ENCODE measurements at places on chromosomes 5 and 9.

DNA sequence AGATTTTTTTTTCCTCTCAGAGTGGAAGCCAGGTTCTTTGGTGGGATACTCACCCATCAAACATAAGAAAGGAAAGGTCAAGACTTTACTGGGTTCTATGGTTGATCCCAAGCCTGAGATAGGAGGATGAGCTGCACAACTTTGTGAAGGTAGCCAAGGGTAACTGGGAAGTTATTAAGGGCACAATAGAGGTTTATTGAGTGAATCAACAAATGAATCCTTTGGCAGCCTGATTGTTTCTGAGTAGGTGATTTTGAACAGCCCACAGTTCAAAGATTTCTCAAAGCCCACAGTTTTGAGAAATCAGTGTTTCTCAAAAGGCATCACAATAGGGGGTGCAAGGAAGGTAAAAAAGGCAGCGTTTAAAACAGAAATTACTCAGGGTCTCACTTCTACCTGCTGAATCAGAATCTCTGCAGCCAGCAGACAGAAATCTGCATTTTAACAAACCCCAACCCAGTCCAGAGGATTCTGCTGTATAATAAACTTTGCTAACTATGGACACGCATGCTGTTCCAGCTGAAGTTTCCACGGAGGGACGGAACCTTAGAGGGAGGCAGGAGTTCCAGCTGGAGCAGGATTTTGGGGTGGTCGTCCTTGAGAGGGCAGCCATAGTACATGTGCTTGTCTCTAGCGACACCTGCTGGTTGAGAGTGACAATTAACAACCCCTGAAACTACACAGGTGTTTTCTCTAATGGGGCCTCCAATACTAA lies 32.7 kb upstream of the FSD1L start:
- DNase-seq: peak; percentile 22

GRCh38 chr5:126101901-126102300 lies 321.3 kb upstream of the GRAMD2B start:
- DNase-seq: no peak

- no peak for DNase-seq
These were observed 12.2 kb upstream of the SMIM32 start for GRCh38 chr5:136205061-136205702.

DNA sequence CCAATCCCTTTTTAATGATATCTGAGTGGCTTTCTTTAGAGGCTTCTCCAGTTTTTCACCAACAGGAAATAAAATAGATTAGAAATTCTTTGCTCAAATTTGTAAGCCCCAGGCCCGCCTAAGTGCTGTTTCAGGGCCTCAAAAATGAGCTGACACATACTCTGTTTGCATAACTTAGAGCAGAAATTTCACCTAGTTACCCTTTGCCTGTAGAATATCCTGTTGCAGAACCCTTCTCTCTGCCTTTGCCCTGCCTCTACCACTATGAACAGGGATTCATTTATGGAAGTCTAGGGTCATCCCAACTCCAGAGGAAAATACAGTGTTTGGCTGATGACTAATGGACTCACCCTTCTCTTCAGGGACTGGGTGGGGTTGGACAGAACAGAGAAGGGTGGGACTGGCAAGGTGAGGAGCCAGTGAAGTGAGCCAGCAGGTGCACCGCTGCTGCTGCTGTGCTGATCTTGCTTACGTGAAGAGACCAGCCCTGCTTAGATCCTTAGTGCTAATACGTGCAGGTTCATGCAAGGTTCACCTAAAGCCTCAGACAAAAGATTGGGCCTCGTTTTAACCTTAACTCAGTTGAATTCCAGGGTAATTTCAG lies 22.8 kb downstream of the OSTF1 start:
- no peak for DNase-seq

DNA sequence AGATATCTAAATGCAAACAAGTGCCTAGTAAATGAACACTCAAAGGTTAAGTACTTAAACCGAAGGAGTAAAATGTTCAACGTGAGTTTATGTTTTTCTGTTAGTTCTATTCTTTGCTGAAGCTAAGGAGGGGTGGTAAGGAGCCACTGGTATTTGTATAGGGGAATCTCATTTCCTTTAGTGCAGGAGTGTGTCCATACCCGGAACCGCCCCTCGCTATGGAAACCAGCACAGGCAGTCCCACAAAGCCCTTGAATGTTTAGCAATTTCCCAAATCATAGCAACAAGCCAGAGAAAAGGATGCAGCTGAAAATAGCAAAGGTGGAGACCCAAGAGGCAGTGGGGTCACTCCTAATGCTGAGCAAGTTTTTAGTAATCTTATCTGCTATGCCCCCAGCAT lies 78.8 kb upstream of the STK32A start:
- no peak for DNase-seq

- DNase-seq: no peak
These were observed 17.3 kb upstream of the BICD2 start for GRCh38 chr9:92781899-92782298.

- DNase-seq: no peak
These were observed 8.0 kb downstream of the PMPCA start for GRCh38 chr9:136418182-136419091.
